Epithelial cell of prostate (primary cell): ENCODE measurements at places on chromosomes 3 and 15.

- no peak for DNase-seq
Observed at GRCh38 chr15:25847051-25847450, 16.1 kb downstream of the ATP10A start.

DNA sequence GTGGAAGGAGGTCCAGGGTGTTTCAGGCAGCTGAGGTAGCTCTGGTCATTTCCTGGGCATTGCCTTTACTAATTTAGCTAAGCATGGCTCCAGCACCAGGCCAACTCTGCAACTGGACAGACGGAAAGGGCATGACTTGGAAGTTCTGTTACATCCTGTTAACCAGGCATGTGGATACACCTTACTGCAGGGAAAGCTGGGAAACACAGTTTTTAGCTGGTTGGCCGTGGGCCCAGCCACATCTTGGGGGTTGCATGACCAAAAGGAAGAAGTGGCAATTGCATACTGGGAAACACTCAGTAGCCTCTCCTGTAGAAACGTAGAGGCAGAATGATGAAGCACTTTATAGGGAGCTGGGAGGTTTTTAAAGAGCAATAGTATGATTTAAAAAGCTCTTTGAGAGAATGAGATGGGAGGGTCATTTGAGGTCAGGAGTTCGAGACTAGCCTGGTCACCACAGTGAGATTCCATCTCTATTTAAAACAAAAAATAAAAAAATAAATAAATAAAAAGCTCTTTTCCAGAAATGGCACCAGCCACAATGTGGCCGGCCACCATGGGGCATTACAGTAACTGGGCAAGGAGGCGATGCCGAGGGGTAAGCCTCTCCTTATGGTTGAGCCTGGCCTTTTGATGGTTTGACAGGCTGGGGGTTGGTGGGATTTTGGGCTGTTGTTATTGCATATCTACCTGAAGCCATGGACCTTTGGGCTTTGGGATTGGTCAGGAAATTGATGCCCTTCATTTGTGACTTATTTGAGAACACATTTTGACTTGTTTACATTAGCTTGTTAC is 28.6 kb downstream of the TRAK1 start:
- no peak for DNase-seq

DNA sequence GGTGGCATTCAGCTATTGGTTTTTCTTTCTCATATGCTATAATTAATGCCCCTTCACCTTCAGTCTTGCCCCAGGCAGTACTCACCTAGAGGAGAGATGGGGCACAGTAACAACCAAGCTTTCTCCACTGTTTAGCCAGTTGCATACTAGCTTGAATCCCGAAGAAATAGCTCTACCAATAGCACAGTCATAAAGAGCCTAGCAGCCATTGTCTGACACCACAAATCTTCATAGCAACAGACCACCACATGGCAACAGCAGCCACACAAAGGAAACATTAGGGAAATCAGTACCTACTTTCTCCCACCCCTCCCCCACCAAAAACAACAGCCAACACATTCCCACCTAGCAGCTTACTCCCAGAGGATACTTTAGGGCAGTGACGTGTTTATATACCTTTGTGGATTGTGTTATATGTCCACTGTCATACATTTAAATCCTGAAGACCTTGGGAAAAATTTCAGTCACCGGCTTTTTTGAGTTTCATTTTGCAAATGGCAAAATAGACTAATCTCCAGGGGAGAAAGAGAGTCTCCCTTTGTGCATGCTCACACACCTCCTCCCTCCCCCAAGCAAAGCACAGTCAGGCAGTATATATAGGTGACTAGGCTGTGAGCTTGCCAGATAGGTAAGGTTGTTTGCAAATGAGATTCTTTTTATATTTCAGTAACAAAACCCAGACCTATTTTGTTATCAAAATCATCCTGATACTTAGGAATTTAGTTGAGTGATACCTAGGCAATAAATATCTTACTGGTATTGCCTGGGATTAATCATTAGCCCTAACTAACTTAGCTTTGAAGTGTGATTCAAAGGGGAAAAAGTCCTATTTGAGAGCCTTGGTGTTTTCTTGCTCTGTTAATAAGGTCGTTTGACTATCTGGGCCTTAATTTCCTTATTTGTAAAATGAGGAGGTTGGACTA is 140.6 kb downstream of the RBPMS2 start:
- DNase-seq, result no peak

DNA sequence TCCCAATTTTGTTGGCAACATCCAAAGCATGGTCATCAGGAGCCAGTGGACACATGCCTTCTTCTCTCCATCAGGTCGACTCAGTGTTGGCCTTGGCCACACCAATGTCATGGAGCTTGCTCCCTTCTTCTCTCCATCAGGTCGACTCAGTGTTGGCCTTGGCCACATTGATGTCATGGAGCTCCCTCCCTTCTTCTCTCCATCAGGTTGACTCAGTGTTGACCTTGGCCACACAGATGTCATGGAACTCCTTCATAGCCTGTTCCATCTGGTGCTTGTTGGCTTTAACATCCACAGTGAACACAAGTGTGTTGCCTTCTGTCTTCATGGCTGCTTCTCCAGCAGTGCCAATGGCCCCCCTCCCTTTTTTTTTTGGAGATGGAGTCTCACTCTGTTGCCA is 70.2 kb downstream of the TMEM44 start:
- DNase-seq, result no peak

DNA sequence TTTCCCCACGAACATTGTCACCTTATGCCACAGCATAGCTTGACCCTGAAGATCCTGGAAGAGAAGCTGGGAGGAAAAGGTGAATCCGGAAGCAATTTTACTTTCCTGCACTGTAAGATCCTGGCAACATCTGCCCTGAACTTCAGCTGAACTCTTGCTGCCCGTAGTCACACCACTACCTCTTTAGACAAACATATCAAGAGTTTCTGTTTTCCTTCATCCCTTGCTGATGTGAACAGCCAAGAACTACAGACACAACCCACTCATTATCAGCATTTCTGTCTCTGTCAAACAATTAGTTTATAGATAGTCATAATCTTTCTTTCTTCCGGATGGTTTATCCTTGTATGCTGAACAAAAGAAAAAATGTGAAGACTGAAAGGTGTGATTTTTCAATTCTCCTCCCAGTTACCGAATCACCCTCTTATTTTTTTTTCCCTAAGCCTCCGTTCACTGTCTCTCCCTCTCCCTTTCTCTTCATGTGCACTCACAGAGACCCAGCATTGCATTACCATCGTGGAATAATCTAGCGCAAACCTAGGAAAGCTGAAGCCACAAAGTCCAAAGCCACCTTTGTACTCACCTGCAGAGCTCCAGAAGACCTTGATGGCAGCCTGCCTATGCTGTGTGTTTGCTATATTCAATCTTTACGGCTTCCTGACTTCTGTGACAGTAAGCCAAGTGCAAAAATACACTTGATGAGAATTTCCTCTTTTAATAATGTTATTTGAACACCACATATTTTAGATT is 229.2 kb downstream of the CDIN1 start:
- DNase-seq, result no peak
